Spleen (tissue), 13 donors: ENCODE measurements at places on chromosomes 6 and 20. TPM values are rescaled to one million over a fixed set of nuclear protein-coding genes. Genes with fewer than 3 reads are reported as not detected.

- DNase-seq = peak; percentile 98
- peak within 1 kb of the TSS; percentile 64 for H3K4me3 ChIP-seq
- peaks cover 59% of the 10 kb centered on the region for H3K4me1 ChIP-seq
- H3K36me3 ChIP-seq = no peaks in the 10 kb centered on the region
- peak within 1 kb of the TSS; percentile 95 for H3K27ac ChIP-seq
- no peaks in the 10 kb centered on the region for H3K27me3 ChIP-seq
Observed at GRCh38 chr6:36546920-36547645, at the start of gene STK38. TSS of gene STK38 (minus strand) at chr6:36547479. CDS start at chr6:36540202, 7,277 bp downstream.

The FNDC11 gene
- total RNA-seq = 0.46 TPM

- H3K27me3 ChIP-seq = no peaks in the 10 kb centered on the region
- H3K27ac ChIP-seq = no peak overlapping the region
- no peak overlapping the region for H3K4me3 ChIP-seq
- no peaks in the 10 kb centered on the region for H3K36me3 ChIP-seq
- DNase-seq = no peak
Observed at GRCh38 chr20:13006825-13007224, 1.9 kb upstream of the SPTLC3 start.

- DNase-seq = no peak
- no peaks in the 10 kb centered on the region for H3K27me3 ChIP-seq
- H3K27ac ChIP-seq = no peak overlapping the region
- no peaks in the 10 kb centered on the region for H3K4me1 ChIP-seq
- H3K4me3 ChIP-seq = no peak overlapping the region
- H3K36me3 ChIP-seq = no peaks in the 10 kb centered on the region
Observed at GRCh38 chr6:156440688-156441087, 336.5 kb upstream of the ARID1B start.

- no peaks in the 10 kb centered on the region for H3K27me3 ChIP-seq
- H3K4me1 ChIP-seq = peaks cover 87% of the 10 kb centered on the region
- no peak overlapping the region for H3K4me3 ChIP-seq
Observed at GRCh38 chr20:51531141-51531710, 11.3 kb downstream of the NFATC2 start.

- no peaks in the 10 kb centered on the region for H3K36me3 ChIP-seq
- H3K27me3 ChIP-seq = peaks cover 5% of the 10 kb centered on the region
- no peak overlapping the region for H3K27ac ChIP-seq
- no peak for DNase-seq
Observed at GRCh38 chr6:52124126-52125121, 37.0 kb upstream of the PKHD1 start.

GRCh38 chr6:11448038-11448437 is 89.5 kb upstream of the TMEM170B start:
- H3K4me1 ChIP-seq = no peaks in the 10 kb centered on the region
- no peak overlapping the region for H3K27ac ChIP-seq
- no peak for DNase-seq
- no peaks in the 10 kb centered on the region for H3K36me3 ChIP-seq
- H3K4me3 ChIP-seq = no peak overlapping the region

The IL20RA gene
- not detected for total RNA-seq

The SLC22A2 gene
- total RNA-seq = not detected

The TFAP2D gene
- total RNA-seq = not detected

DNA sequence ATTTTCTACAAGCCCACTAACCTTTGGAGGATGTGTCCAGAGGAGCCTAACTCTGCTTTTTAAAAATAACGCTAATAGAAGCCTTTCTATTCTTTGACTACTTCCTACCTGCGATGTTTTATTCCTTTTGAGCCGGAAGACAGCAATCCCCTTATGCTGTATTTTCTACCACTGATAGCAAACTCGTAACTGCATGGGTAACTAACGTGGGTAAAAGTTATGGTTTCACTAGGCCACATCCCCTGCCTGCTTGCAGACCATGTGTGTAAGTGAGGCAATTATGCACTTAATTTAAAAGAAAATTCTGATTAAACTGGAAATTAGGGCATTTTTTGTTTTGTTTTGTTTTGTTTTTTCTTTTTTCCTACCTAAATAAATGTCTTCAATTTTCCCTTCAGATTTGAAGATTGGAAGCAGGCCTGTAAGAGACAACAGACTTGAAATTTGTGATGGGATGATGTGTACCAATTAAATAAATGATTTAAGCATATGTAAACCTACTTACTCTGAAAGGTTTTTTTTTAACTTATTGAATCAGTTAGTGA is 931 bp downstream of the UFL1 start:
- no peaks in the 10 kb centered on the region for H3K27me3 ChIP-seq
- H3K4me1 ChIP-seq = peaks cover 38% of the 10 kb centered on the region
- peaks cover 31% of the 10 kb centered on the region for H3K36me3 ChIP-seq

The SIGLEC1 gene
- 11.4 TPM for total RNA-seq

GRCh38 chr20:8788831-8789230 is 280.1 kb upstream of the PLCB4 start:
- H3K4me3 ChIP-seq = no peak overlapping the region
- H3K27me3 ChIP-seq = no peaks in the 10 kb centered on the region
- no peaks in the 10 kb centered on the region for H3K4me1 ChIP-seq
- H3K27ac ChIP-seq = no peak overlapping the region
- H3K36me3 ChIP-seq = no peaks in the 10 kb centered on the region

DNA sequence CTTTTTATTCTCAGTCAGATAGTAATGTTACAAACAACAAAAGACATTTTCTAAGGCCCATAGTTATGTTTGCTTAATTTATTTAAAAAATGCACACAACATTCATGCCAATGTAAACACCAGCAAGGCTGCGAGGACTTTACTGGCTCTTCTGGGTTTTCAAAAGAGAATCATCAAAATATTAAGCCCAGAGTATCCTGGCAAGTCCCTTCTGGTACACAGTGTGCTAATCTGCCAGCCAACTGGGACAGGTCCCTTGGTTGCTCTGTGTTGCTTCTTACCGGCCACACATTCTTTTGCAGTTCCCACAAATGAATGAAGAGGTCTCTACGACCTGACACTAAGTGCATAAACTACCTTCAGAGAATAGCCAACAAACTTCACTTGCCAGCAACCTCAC is 42.6 kb upstream of the SPDEF start:
- no peaks in the 10 kb centered on the region for H3K36me3 ChIP-seq
- no peaks in the 10 kb centered on the region for H3K27me3 ChIP-seq
- H3K4me1 ChIP-seq = no peaks in the 10 kb centered on the region
- DNase-seq = no peak
- H3K4me3 ChIP-seq = no peak overlapping the region
- H3K27ac ChIP-seq = no peak overlapping the region

GRCh38 chr6:113077794-113078193 is 730.7 kb downstream of the RFPL4B start:
- DNase-seq = no peak
- H3K27me3 ChIP-seq = no peaks in the 10 kb centered on the region
- no peaks in the 10 kb centered on the region for H3K4me1 ChIP-seq

The LTV1 gene
- total RNA-seq = 19.0 TPM

The TUBB1 gene
- total RNA-seq = 26.6 TPM

DNA sequence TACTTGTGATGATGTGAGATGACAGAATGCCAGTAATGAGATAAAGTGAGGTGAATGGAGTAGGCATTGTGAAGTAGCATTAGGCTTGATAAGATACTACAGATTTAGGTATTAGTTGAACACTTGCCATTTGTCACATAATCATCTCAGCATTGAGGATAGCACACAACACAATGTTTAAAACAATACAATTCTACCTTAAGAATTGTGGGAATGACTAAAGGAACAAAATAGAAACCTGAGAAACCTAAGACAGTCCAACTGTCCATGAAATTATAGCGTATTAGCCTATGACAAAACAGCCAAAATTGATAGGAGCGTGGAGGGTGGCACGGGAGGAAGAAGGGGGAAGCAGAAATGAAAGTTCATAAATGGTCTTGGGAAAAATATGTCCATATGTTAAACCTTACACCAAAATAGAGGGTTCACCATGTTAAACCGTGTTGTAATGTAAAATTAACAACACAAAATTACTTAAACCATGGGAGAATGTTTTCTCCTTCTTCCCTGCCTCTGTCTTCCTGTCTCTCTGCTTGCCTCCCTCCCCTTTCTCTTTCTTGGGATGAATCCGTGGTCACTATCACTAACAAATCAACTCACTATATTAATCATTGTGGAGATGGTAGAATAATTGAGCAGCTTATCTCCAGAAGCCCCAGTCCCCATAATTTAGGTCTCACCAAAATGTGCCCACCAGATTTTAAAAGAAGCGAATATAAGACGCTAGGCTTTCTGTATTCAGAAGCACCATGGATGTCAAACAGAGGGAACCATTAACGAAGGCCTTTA is 33.0 kb upstream of the HFE start:
- no peaks in the 10 kb centered on the region for H3K36me3 ChIP-seq
- H3K4me1 ChIP-seq = peaks cover 17% of the 10 kb centered on the region
- peak overlapping the region; percentile 99 for H3K27ac ChIP-seq
- no peaks in the 10 kb centered on the region for H3K27me3 ChIP-seq
- H3K4me3 ChIP-seq = peak overlapping the region; percentile 56

DNA sequence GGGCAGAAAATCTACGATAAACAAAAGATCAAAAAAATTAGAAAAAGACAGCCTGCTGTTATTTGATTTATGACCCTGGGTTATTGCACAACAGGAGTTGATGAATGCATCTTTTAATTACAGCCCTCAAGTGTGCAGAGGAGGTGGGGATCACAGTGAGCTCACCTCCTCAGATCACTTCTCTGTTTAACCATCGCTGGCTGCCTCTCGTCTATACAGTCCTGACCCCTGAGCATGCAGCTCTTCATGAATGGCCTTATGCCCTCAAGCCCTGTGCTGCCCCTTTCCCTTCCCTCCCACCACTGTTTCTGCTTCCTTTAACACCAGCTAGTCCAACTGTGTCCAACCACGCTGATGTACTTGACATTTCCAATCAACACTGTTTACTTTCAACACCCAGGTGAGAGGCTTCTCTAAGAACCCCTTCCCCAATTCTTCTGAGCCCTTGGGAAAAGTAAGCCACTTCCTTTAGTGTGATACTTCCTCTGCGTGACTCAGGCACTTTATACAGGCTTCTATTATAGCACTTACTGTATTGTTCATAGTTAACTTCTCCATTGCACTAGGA is 60.6 kb upstream of the RIPOR2 start:
- peak overlapping the region; percentile 21 for H3K4me3 ChIP-seq
- no peak for DNase-seq
- H3K27ac ChIP-seq = peak overlapping the region; percentile 92
- H3K27me3 ChIP-seq = no peaks in the 10 kb centered on the region
- H3K4me1 ChIP-seq = peaks cover 38% of the 10 kb centered on the region

The NMBR gene
- total RNA-seq = not detected

DNA sequence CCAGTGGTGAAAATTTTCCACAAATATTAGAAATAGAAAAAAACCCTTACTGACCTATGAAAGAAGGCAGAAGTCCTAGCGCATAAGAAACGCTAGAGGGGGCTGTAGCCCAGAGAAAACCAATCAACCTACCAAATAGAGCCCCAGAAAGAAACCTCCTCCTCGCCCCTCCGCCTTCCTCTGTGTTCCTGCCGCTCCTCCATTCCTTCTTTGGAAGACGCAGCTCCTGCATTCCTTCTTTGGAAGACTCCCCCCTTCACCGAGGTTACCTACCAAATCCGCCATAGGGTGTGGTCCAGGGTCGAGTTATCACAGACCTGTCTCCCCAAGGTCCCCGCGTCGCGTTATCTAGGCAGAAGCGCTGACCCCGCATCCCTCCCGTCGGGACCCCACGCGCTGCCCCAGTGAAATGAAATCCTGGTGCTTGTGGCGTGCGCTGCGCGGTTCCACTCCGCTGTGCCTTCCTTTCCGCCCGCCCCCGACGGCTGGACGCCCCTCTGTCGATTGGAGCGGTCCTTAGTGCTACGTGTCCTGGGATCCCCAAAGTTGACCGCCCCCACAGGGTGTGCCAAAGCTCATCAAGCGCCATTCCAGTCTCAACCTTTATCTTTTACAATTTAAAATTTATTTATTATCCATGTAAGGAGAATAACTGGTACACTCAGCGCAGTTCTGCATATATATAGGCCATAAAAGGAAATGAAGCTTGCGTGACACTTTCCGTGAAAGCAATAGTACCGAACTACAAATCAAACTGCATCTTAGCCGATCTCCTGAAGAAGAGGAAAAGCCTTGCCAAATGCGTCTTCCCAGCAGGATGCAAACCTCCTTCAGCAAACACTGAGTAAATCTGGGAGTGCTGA is 13.0 kb downstream of the RPP21 start:
- H3K4me3 ChIP-seq = peak overlapping the region; percentile 23
- peaks cover 89% of the 10 kb centered on the region for H3K27me3 ChIP-seq

DNA sequence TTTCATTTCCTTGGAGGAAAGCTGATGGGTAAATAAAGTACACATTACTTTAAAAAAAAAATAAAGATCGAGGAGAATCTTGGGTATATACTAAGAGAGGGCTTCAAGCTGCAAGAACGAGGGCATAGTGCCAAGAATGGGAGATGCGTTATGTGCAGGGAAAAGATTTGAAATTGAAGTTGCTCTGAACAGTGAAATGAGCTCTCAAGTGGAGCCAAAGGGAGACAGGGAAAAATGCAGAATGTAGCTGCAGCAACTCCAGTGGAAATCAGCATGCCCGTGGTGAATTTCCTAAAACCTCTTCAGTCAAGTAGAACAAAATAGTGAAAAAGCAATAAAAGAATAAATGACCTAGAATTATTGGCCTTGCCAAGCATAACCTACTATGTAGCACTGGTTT is 11.4 kb upstream of the COL9A1 start:
- no peaks in the 10 kb centered on the region for H3K4me1 ChIP-seq
- no peak overlapping the region for H3K4me3 ChIP-seq
- no peaks in the 10 kb centered on the region for H3K36me3 ChIP-seq
- DNase-seq = no peak
- peaks cover 18% of the 10 kb centered on the region for H3K27me3 ChIP-seq

DNA sequence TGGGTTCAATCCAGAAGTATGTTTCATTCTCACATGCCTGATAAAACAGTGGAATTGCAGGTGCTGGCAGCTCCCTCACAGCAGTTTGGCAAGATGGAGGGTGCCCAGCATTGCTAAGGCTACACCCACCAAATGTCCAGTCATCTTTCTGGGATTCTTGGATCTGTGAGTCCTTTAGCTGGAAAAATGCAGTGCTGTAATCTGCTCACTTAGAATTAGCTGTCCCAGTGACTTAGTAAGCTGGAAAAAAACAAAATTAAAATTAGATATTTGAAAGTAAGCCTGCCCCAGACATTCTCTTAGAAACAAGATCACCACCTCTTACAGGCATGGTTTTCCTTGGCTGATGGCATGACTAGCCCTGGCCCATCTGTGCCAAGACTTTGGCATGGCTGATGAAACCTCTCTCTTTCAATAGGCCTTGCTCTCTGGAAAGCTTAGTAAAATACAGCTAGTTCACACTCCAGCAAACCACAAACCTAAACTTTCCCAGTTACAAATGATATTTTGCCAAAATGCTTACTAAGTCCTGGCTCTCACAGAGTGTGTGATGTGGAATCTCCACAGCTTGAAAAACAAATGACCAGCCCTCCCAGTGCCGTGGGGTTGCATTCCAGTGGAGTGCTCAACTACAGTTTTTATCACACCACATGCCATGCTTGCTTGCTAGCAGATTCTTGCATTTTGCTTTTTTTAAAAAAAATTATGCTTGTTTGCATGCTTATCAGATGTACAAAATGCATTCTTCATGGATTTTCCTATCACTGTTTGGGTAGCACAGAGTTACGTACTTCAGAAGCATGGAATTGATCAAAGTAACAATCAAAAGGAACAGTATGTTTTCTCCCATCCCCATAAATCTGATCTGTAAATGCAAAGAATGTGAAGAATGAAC is 261.5 kb downstream of the EYA4 start:
- no peak overlapping the region for H3K4me3 ChIP-seq
- H3K4me1 ChIP-seq = no peaks in the 10 kb centered on the region
- H3K27me3 ChIP-seq = no peaks in the 10 kb centered on the region
- H3K27ac ChIP-seq = no peak overlapping the region
- H3K36me3 ChIP-seq = no peaks in the 10 kb centered on the region

GRCh38 chr6:135004399-135004798 is 50.2 kb downstream of the HBS1L start:
- no peak overlapping the region for H3K27ac ChIP-seq
- H3K4me3 ChIP-seq = no peak overlapping the region
- no peak for DNase-seq
- H3K36me3 ChIP-seq = peaks cover 13% of the 10 kb centered on the region
- H3K27me3 ChIP-seq = no peaks in the 10 kb centered on the region

The NRSN1 gene
- not detected for total RNA-seq

The OTOR gene
- total RNA-seq = not detected

The ZSCAN12 gene
- total RNA-seq = 10.3 TPM
